ENCODE measurements at places on chromosomes 11 and 22.

GRCh38 chr11:110200241-110200640 lies 96.2 kb downstream of the RDX start:
- no peak for DNase-seq

DNA sequence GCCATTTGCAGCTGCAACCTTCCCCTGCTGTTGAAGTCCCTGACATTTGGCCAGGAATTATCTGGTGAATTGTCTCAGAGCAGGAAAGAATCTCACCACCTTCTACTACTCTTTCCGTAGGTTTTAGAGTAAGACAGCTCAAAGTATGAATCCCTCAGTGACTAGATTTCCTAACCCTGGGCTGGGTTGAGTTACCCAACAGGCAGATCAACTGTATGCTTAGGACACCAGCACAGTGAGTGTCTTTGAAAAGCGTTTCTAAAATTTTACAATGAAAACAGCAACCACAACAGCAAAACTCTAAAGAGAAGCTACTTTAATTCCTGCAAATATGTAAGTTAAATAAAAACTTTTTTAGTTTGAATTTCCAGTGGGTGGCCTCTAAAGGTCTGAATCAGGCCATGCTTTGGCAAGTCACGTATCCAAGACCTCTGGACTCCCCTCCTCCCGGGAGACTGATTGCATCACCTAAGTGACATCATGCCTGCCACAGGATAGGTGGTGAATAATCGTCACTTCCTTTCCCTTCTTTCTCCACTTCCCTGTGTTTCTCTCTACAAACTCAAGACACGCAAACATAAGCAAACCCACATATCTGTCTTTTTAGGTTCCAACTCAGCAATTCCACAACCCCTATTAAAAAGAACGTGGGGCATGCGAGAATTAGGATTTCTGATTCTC lies 7.8 kb downstream of the OR8B12 start:
- DNase-seq, result no peak

DNA sequence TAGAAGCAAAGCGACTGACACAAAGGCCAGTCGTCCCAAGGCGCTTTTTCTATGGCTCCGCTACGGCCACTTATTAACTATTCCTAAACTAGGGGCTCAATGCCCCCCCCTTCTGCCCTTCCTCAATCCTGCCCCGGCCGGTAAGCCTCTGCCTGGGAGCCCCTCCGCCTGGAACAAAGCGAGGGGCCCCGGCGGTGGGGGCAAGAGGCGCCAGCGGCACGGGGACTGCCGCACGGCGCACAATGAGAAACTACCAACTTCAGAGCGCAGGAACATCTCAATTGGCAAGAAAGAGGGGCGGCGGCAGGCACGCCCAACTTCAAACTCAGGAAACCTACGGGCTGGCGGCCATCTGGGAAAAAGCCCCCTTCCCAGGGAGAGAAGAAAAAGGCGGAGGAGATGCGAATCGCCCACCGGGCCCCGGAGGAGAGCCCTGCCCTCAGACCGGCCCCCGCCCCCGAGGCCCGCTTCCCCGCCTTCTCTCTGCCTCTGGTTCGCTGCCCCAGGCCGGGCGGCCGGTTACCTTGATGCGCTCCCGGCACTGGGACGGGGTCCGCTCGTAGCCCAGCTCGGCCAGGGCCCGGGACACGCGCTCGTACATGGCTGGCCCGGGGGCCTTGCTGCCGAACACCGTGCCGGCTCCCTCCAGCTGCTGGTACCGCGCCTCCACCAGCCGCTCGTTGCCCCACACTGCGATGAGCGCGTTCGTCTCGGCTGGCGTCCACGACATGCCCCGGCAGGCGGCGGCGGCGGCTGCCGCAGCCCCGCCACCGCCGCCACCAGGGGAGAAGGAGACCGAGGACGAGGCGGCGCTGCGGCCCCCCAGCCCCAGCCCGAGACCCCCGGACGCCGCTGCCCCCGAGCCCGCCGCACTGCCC lies 619 bp downstream of the MSANTD2 start:
- DNase-seq, result peak; percentile 67

GRCh38 chr11:126627421-126627820 lies 271.9 kb downstream of the ST3GAL4 start:
- no peak for DNase-seq

GRCh38 chr11:3982431-3982830 lies 112.2 kb upstream of the RRM1 start:
- DNase-seq, result no peak
